Astrocyte of the cerebellum (primary cell): ENCODE measurements at places on chromosomes 11 and 22.

DNA sequence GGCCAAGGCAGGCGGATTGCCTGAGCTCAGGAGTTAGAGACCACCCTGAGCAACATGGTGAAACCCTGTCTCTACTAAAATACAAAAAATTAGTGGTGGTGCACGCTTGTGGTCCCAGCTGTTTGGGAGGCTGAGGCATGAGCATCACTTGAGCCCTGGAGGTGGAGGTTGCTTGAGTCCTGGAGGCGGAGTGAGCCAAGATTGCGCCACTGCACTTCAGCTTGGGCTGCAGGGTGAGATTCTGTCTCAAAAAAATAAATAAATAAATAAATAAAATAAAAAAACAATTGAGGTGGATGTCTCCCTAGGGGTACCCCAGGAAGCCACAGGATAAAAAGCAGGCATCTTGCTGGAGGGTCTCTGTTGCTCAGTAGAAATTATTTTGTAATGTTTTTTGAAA lies 14.1 kb downstream of the PTPRJ start:
- DNase-seq: no peak

DNA sequence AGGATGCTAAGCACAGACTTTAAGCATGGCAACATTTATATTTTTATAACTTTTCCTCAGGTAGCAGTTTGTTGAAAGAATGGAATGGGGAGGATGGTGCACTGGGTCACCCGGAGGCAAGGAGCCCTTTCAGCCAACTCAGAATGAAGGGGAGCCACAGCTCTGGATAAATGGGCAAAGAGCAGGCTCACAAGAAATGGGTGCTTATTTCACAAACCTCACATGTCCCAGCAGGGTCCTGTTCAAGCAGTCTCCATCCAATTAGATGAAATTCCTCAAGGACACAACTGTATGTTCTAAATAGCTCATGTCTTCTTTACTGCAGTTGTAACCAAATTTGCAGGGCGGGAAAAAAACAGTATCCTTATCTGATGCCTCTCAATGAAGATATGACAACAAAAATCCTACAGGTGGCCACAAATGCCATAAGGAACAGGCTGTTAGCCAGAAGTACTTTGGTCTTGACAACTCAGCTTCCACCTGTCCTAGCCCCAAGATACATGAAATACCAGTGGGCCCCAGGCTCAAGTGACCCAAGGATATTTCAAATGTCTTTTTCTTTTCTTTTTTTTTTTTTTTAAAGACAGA lies 48.2 kb downstream of the MAPK1 start:
- DNase-seq: no peak

GRCh38 chr11:111441443-111441842 lies 62.4 kb upstream of the POU2AF1 start:
- no peak for DNase-seq

- DNase-seq: no peak
Measured at GRCh38 chr11:2381494-2382128, 4.5 kb downstream of the CD81 start.

GRCh38 chr11:86040919-86041850 lies 27.7 kb downstream of the PICALM start:
- no peak for DNase-seq

DNA sequence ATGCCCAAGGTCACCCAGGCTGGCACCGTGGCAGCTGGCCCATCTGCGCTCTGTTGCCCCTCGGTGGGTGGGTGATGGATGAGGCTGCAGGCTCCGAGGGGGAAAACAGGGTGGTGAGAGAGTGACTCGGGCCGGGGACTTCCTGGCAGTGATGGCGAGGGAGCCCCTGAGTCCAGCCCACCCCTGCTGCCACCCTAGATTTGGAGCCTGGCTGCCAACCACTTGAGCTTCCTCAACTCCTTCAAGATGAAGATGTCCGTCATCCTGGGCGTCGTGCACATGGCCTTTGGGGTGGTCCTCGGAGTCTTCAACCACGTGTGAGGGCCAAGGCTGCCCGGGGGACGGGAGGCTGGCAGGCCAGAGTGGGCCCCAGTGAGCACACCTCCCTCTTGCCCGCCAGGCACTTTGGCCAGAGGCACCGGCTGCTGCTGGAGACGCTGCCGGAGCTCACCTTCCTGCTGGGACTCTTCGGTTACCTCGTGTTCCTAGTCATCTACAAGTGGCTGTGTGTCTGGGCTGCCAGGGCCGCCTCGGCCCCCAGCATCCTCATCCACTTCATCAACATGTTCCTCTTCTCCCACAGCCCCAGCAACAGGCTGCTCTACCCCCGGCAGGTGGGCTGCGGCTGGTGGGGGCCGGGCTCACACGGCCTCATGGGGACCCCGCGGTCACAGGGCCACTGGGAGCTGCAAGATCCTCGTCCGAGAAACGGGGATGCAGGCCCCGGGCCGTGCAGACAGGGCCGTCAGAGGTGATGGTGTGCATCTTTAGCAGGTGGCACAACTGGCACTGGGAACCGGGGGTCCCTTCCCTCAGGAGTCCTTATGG lies 10.1 kb downstream of the TCIRG1 start:
- no peak for DNase-seq

GRCh38 chr11:87444993-87445392 lies 407.3 kb downstream of the TMEM135 start:
- DNase-seq: peak; percentile 6

DNA sequence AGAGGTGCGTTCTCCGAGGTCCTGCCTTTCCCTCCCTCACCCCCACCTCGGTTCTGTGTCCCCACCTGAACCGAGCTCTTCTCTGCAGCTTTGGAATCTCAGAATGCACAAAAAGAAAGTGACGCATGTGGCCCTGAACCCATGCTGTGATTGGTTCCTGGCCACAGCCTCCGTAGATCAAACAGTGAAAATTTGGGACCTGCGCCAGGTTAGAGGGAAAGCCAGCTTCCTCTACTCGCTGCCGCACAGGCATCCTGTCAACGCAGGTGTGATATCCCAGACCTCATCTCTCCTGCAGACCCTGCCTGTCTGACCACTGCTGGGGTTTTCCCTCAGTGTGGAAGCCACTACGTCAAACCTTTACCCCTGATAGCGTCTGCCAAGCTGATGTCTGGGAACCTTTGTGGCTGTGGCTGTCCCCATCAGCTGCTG lies 13.9 kb downstream of the ACP2 start:
- peak; percentile 59 for DNase-seq

GRCh38 chr11:66443602-66444001 lies 5.0 kb upstream of the MRPL11 start:
- DNase-seq: no peak

- DNase-seq: no peak
Measured at GRCh38 chr11:97356144-97356543, 966.3 kb downstream of the JRKL start.

- no peak for DNase-seq
Measured at GRCh38 chr11:81495699-81496292, 1237.9 kb downstream of the FAM181B start.

GRCh38 chr22:34784056-34784455 lies 281.9 kb upstream of the ISX start:
- no peak for DNase-seq

DNA sequence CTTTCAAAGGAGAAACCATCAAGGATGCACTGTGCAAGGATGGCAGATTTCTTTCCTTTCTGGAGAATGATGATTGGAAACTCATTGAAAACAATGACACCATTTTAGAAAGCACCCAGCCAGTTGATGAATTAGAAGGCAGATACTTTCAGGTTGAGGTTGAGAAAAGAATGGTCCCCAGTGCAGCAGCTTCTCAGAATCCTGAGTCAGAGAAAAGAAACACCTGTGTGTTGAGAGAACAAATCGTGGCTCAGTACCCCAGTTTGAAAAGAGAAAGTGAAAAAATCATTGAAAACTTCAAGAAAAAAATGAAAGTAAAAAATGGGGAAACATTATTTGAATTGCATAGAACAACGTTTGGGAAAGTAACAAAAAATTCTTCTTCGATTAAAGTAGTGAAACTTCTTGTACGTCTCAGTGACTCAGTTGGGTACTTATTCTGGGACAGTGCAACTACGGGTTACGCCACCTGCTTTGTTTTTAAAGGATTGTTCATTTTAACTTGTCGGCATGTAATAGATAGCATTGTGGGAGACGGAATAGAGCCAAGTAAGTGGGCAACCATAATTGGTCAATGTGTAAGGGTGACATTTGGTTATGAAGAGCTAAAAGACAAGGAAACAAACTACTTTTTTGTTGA lies 9.8 kb downstream of the FAM111A start:
- DNase-seq: no peak

DNA sequence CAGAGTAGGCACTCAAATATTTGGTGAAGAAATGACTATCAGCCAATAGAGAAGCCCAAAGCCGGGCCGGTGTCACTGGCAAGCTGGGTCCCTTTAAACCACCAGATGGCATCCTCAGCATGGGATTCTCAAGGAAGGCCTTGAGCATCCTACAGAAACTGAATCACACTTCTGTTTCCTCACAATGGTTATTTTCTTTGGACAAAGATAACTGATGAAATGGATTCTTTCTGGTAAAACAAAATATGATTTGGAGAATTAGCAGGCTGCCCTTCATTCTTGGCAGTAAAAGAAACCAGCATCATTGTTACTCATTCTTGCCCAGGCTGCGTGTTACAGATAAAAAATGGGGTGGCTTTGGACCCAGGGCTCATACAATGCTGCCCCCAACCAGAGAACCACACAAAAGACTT lies 30.3 kb upstream of the ASPHD2 start:
- peak; percentile 50 for DNase-seq

DNA sequence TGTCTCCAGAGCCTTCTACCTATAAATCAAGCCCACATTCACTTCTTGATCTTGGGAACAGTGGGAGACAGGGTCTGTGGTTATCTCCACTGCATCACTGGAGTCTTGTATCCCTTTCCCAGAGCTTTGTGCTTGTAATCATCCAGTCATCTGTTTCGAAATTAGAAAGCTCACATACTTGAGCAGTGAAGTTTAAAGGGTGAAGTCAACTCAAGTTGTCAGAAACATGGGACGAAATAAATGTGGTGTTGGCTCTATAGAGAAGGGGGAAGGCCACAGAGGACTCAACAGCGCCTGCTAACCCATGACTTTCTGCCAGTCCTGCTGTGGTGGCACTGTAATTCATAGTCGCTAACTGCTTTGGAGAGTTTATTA lies 197.5 kb downstream of the DBX1 start:
- DNase-seq: peak; percentile 60

DNA sequence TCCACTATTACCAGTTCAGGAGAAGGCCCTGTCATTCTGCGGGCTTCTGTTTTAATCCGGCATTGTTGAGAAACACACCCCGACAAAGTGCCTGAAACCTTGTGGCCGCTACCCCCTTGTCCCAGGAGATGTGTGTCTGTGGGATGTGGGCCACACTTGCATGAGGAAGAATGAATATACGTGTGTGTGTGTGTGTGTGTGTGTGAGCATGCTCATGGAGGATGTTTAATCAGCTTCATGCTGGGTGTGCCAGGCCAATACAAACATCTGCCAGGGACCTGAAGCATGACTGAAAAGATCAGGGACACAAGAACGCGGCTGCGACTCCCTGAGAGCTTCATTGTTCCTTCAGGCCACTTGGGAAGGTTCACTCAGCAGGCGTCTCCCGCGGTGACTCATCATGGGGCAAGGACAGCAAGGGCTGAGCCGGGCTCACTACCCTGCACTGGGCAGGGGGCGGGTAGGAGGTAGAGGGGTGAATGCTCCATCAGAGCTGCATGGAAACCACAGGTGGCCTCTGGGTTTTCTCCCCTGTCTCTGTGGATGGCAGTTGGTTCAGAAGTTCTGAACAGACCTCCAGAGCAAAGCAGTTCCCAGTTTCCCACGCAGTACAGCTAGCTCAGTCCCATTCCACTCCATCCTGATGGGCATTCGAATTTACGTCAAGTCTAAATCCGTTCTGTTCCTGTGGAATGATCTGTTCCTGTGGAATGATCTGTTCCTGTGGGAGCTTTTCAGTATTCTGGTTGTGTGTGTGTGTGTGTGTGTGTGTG lies 7.0 kb upstream of the MALAT1 start:
- peak; percentile 84 for DNase-seq

DNA sequence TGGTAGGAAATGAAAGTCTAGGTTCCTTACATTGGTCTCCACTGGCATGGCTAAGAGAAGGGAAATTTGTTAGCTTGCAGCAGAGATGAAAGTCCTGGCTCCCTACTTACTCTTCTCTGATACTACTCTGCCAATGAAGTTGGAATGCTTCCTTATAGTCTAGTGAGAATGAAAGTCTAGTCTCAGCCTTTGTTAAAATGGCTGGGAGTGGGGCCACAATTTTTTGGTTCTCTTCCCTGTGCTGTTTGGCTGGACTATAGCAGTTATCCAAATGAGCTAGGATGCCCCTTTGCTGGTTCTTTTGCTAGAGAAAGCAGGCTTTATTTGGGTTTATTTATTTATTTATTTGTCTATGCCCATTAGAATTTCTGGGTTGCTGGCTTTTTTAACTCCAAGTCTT lies 414.3 kb downstream of the AASDHPPT start:
- DNase-seq: no peak

DNA sequence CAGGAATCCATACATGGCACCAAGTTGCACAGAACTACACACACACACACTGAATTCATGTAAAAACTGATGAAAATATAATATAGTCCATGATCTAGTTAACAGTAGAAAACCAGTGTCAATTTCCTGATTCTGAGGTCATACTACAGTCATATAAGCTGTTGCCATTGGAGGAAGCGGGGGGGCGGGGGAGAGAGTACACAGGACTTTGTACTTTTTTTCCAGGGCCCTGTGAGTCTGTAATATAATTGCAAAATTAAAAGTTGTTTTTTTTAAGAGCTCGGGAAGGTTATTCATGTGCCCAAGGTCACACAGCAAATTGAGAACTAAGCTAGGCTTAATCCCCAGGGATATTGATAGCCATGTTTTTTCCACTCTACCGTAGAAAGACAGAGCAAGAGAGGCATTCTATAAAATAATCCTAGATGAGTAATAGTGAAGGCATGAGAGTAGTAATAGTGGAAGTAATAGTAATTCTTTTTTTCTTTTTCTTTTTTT lies 312.3 kb downstream of the MN1 start:
- DNase-seq: no peak

GRCh38 chr11:125663910-125664309 lies 16.7 kb downstream of the ACRV1 start:
- DNase-seq: no peak

- no peak for DNase-seq
Measured at GRCh38 chr22:20905415-20906386, 11.5 kb upstream of the CRKL start.

GRCh38 chr11:128684549-128685401 lies 9.1 kb upstream of the FLI1 start:
- DNase-seq: no peak

GRCh38 chr11:7528514-7529049 lies 14.8 kb downstream of the PPFIBP2 start:
- DNase-seq: no peak

GRCh38 chr11:94793002-94793401 lies 24.8 kb downstream of the AMOTL1 start:
- no peak for DNase-seq

- DNase-seq: peak; percentile 24
Measured at GRCh38 chr11:17786824-17787525, 52.4 kb downstream of the KCNC1 start.

- no peak for DNase-seq
Measured at GRCh38 chr22:48718818-48719500, 1108.7 kb downstream of the BRD1 start.

DNA sequence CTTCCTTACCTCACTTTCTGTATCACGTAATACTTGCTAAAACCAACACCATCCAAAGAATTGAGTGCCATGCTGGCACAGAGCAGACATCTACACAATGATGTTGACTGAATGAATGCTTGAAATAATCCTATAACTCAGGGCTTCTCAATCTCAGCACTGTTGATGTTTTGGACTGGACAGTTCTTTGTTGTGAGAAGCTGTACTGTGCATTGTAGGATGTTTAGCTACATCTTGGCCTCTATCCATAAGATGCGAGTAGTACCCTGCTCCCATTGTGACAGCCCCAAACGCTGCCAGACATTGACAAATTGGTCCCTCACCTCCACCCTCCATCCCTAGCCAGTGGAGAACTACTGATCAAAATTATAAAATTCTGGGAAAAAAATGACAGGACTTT lies 153.4 kb downstream of the NAV2 start:
- DNase-seq: no peak

GRCh38 chr11:125273519-125274000 lies 109.0 kb downstream of the PKNOX2 start:
- DNase-seq: no peak
